ENCODE measurements at places on chromosomes 7 and 10.

- DNase-seq: no peak
These were observed 5.5 kb upstream of the LIPN start for GRCh38 chr10:88754287-88754686.

- no peak for DNase-seq
These were observed 3.7 kb downstream of the TRAPPC14 start for GRCh38 chr7:100154651-100155491.

GRCh38 chr7:19619122-19619521, 89.7 kb downstream of the POLR1F start:
- DNase-seq: no peak

GRCh38 chr7:96224073-96224472, 97.8 kb downstream of the SLC25A13 start:
- no peak for DNase-seq

- no peak for DNase-seq
These were observed 4.4 kb downstream of the RNF216 start for GRCh38 chr7:5776894-5777660.

DNA sequence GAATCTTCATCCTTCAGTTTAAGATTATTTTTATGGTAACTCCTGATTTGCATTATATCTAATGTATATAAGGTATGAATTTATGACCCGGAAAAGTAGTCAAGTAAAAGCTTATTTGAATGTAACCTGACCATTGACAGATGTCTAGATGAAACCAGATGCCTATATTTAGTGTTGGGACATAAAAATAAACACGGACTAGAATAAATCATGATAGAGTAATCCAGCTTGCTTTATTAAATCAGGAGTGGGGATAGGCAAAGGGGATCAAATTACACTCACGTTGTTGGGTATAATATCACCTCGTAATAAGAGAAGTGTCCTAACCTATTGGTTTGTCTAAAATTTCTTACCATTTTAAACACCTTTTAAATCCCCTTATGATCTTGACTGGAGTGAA, 244.6 kb downstream of the AGMO start:
- no peak for DNase-seq

DNA sequence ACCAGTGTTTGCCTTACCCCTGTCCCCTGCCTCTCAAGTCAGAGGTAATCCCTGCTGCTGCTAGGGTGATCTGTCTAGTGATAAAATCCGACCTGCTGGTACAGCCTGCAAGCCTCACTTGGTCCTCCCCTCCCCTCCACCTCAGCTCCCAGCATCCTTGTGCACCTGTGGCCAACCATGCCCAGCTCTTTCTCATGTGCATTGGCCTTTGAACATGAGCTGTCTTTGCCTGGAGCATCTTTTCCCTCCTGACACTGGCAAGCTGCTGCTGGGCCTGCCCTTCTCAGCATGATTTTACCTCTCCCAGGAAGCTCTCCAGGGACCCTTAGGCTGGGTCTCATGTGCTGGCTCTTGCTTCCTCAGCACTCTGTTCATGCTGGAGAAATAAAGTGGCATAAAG, 51.3 kb upstream of the CXCL12 start:
- DNase-seq: no peak

DNA sequence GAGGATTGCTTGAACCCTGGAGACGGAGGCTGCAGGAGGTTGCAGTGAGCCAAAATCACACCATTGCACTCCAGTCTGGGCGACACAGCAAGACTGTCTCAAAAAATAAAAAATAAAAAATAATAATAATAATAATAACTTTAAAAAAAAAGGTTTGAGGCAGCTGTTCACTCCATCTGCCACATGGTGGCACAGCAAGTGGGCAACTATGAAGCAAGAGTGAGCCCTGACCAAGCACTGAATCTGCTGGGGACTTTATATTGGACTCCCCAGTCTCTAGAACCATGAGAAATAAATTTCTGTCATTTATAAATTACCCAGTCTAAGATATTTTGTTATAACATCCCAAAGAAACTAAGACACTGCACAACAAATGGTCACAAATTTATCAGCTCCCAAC, 14.6 kb upstream of the BRI3 start:
- DNase-seq: no peak

DNA sequence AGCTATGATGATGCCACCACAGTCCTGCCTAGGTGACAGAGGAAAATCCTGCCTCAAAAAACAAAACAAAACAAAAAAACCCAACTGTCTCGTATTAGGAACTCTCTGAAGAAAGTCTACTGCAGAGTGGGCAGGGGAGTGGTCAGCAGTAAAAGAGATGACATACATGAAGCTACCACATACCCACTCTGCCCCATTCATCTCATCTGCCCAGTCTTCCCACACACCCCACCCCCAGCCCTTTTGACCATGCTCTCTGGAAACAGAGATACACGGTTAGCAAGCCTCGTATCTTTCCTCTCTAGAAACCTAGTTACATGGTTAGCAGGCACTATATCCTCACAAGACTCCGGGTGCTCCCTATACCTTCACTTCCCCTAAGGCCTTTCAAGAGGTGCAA, 8.3 kb downstream of the SLC37A3 start:
- DNase-seq: no peak

GRCh38 chr7:69757981-69758430, 159.7 kb downstream of the AUTS2 start:
- no peak for DNase-seq

DNA sequence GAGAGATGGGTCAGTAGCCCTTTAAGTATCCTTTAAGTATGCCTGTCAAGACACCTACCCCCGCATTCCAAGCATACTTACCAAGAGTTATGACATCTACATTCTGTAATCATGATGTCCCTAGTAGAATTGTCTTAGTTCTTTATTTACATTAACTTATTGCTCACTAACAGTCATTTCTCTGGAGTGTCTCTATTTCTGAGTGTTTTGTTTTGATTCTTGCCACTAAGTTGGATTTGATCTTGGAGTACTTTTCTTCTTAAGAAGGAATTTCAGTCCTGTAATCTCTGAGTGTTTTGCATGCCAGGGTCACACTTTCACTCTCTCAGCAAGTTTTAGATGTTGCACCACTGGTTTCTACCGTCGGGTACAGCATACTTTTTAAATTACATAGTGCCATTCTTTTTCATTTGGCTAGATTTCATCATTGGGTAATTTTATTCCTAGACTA, 1053.9 kb downstream of the KCNMA1 start:
- no peak for DNase-seq

DNA sequence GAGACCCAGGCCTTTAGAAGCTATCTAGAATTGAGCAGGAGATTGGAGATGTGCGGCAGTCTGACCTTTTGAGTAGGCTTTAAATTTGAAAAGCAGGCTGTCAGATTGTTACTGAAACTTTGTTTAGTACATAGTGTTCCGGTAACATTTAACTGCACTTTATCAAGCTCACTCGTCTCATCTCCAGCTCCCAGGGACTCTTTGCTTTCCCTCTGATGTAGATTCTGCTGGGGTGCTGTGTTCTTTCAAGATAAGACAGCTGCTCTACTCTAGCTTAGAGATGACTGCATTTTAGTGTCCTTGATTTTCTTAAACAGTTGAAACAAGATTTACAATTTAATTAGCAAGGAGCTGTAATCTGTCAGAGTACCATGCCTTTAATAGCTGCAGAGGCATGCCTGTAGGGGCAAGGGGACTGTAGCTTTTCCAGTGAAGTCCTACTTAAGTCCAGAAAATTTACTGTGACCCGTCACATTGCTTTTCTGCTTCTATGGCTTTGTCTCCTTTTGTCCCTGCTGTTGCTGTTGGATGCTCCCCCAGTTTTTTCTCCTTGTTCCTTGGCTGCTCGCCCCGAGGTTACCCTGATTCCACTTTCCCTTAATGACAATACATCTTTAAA, 56.4 kb upstream of the MTPN start:
- DNase-seq: no peak

- DNase-seq: no peak
These were observed 23.6 kb downstream of the IFIT3 start for GRCh38 chr10:89351412-89351779.

GRCh38 chr7:124915242-124915641, 14.4 kb downstream of the POT1 start:
- no peak for DNase-seq

GRCh38 chr10:124043310-124044142, 49.9 kb downstream of the CHST15 start:
- DNase-seq: no peak

GRCh38 chr10:97190450-97190849, 4.7 kb upstream of the SLIT1 start:
- DNase-seq: no peak

DNA sequence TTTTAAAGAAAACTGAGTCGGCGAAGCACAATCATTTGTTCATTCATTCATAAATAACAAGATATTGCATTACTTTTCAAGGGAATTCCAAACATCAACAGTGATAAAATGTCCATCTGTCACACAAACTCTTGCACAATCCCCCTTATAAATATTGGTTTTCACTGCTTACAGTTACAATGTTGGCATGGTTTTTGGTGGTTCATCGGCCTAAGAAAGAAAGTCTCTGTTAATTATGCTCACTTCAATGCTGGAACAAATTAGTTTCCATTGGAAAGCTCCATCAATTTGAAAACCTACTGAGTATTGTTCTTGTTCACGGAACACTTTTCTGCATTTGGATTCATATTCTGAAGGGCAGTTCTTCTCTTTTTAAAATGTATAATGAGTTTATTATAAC, 188.5 kb downstream of the JAZF1 start:
- no peak for DNase-seq

DNA sequence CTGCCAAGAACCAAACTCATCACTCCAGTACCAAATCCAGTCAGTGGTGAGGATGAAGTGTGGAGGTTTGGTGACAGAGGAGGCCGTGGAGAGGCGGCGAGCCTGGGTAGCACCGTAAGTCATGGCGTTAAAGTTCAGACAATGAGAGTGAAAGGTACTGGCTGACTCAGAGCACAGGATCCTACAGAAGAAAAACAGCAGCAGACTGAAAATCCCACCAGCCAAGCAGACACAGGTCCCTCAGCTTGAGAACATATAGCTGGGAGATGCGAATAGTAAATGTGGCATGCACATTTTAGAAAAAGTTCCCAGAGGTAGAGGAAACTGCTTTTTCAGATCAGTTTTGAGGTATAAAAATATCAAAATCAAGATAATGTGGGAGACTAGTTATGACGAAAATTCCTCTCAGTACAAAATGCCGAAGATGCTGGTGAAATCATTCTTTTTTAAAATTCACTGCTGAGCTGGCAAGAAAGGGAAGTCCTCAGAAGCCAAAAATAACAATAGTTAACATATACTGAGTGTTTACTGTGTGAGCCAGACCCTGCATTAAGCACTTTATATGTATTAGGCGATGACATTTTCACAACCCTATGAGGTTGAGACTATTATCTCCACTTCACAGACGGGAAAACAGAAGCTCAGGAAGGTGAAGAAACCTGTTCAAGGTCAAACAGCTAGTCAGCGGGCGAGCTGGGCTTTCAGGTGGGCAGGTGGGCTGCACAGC, 20.9 kb downstream of the PARP12 start:
- DNase-seq: no peak

DNA sequence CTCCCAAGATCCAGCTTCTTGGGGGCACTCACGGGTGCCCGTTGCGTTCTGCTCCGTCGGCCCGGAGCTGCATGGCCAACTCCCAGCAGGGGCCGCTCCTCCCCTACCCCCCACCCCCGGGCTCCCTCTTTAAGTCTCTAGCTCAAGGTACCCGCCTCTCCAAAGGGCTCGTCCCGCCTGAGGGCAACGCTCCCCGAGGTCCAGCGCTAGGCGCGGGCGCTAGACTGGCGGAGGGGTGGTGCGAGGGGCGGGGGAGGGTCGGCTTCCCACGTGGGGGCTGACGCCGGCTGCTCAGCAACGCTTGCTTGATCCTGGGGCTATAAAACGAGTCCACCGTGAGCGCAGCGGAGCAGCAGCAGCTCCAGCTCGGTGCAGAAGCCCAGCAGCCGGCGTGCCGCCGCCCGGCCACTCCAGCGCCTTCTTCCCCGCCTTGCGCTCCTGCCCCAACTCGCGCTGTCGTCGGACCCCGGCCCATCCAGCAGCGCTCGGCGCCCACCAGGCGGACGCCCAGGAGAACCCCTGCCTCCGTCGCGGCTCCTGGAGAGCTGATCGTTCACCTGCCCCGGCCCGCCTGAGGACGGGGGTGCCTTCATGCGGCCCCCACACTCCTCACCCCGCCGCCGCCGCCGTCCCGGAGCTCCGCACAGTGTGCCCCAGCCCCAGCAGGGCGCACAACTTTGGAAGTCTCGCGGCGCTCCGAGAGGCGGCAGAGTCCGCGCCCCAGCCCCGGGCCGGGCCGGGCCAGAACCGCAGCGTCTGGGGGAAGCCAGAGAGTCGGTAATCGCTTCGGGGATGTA, at the start of gene ADRA2A:
ADRA2A (plus strand) TSS at position 348 of the 797 bp plus-strand sequence. CDS start 968 bp downstream, outside the sequence.
- peak; percentile 69 for DNase-seq

- no peak for DNase-seq
These were observed 105.1 kb downstream of the C10orf90 start for GRCh38 chr10:126565441-126565840.

GRCh38 chr7:24769851-24770250, 12.6 kb upstream of the GSDME start:
- DNase-seq: no peak

DNA sequence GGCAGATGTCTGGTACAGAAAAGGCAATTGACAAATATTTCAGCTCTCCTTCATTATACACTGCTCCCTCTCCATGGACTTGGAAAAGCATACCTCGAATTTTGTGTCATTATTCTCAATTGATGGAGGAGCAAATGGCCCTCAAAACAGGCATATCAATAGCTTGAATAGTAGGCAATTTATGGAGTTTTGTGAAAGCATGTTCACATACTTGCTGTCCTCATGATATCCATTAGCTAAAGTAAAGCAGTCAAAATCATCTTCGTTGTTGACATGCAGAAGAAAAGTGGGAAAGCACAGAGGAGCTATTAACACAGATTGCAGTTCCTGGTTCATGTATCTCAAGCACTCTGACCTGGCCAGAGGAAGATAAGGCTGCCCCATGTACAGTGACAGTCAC, 472.8 kb downstream of the CCSER2 start:
- DNase-seq: no peak

DNA sequence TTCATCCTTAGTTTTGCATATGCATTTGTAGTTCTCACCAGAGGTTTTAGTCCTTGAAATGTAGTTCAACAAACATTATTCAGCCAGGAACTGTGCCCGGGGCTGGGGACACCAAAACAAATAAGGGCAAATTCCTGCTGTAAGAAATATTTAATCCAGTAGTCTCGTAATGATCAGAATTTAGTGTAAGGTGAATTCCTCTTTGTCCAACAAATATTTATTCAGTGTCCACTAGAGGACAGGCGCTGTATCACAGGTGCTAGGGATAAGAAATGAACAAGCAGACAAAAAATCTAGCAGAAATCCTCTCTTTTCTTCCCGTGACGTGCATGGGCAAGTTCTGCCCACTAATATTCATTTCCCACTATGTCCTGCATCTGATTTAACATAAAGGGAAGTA, 17.6 kb downstream of the LGI1 start:
- DNase-seq: no peak
